ENCODE measurements at places on chromosomes 4 and X.

DNA sequence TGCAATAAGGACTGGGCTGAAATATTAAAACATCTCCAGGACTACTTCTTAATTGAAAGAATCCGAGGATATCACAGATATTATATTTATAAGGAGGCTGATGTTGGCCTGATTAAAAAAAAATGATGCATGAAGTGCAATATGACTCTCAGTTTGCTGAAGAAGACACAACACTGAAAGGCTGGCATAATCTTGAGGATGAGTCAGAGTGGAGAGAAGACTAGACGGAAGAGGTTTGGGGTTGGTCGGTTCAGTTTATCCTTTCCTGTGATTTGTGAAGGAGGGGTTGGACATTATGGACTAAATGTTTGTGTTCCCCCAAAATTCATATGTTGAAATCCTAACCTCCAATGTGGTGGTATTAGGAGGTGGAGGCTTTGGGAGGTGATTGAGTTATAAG, 170.3 kb downstream of the CORIN start:
- no peak for DNase-seq

- peak; percentile 56 for DNase-seq
Measured at GRCh38 chr4:163484906-163485305, 9.6 kb upstream of the TMA16 start.

GRCh38 chrX:148555101-148555500, 54.7 kb downstream of the AFF2 start:
- no peak for DNase-seq

GRCh38 chrX:105134273-105134672, 86.2 kb downstream of the TEX13A start:
- DNase-seq = no peak

DNA sequence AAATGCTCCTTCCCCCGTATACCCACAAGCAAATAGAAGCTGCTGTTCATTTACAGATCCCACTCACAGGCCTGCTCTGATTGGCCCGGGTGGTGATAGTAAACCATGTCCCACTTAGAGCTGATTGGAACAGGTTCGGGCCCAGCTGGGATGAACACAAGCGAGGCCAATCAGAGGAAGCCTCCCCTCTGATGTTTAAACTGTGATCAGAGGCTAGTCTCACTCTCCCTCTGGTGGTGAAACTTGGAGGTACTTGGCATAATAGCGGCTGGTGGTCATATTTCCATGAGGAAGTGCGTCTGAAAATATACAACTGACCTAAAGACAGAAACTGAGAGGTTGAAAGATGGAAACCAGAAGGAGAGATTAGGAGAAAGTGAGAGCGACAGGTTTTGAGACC, 51.5 kb upstream of the TRPC3 start:
- DNase-seq = peak; percentile 56

DNA sequence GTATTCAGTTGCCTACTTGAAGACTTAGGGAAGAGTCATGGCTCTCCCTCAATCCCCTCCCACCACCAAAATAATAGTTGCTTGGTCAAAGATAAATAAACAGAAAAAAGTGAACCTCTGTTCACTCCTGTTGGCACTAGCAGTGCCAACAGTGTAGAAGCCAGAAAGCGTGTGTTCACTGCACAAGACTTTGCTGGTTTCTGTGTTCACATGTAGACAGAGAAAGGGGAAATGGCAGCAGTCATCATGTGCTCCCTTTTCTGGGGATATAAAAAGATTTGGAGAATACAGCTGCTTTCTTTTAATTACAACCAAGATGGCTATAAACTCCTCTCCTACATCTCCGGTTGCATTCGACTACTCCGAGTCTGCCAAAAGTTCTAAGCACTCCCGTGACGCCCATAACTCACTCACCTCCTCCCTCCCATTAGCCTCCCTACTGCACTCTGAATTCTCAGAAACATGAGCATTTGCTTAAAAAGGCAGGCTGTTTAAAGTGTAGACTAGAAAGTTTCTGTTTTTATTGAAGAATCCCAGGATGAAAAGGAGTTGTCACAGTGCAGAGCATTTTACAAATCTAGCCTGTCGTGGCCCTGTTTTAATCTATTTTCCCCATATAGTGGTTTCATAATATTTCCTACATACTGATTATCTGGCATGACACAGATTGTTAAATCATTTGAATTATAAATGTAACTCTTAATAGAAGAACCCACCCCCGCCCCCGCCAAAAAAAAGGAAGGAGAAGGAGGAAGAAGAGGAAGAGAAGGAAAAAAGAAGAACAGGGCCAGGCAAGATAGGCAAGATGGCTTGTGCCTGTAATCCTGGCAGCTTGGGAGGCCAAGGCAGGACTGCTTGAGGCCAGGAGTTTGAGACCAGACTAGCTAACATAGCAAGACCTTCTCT, 16.7 kb downstream of the LGI2 start:
- no peak for DNase-seq

DNA sequence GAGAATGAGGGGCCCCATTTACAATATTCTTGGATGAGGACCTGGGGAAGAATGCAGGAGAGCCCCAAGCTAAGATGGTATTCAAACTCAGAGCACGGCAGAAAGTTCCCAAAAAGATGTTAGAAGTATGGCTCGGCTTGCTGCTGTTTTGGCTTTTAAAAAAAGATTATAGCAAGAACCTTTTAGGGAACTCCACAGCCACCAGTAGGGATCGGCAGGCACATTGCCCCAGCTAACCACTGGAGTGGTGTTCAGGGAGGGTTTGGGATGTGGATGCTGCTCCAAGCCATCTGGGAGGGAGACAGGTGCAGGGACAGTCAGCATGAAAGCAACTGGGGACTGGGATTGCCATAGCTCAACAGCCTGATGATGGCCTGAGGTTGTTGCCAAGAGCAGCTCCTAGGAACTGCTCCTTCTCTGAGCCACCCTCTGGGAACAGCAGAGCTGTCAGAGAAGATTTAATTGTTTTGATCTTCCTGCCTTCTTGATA, 63.0 kb downstream of the SORBS2 start:
- no peak for DNase-seq

GRCh38 chr4:186936496-186937375, 213.1 kb upstream of the FAT1 start:
- no peak for DNase-seq

DNA sequence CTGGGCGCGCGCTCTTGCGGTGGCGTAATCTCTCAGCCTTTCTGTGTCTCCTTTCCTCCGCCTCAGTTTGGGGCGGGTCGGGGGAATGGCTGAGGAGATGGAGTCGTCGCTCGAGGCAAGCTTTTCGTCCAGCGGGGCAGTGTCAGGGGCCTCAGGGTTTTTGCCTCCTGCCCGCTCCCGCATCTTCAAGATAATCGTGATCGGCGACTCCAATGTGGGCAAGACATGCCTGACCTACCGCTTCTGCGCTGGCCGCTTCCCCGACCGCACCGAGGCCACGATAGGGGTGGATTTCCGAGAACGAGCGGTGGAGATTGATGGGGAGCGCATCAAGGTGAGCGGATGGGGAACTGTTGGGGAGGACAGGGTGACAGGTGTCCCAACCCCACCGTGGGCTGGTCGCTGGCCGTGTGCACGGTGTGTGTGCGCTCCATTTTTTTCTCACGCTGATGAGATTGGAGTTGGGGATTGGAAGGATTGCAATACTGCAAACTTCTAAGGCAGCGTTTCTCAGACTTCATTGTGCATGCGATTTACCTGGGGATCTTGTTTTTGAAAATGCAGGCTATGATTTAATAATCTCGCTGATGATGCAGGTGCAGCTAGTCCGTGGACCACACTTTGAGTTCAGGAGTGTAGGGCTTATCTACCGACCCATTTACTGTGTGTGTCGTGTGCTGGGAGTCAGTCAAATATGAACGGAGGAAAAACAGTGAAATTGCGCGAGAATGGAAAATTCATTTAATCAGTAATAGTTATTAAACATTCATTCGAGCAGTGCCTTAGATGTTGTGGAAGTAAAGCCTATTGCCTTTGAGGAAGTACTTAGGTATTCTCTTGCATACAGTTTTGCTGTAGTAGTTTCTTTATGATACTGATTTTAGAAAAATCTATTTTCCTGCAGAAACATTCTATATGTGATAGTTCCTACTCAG, at the start of gene RAB33B:
TSS of gene RAB33B (plus strand) at position 11 of the 935 bp plus-strand sequence. CDS start at position 86, 75 bp downstream.
- DNase-seq = no peak

GRCh38 chr4:77240469-77241066, 83.6 kb downstream of the CCNG2 start:
- DNase-seq = peak; percentile 21

DNA sequence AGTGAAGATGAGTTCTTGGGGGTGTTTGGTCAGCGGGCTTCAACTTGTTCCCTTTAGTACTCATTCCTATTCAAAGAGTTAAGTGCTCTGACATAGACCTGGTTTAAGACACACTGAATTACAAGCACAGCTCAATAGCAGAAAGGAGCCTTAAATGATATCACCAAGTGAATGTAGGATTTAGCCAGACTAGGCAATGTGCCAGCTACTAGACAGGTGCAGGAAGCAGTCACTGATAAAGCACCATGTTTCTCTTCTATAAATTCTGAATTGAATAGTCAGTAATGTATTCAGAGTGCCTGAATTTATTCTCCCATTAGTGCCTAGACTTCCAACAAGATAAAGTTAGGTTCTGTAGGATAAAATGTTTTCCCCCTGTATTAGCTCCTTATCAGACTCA, 63.6 kb downstream of the ASB9 start:
- DNase-seq = no peak

DNA sequence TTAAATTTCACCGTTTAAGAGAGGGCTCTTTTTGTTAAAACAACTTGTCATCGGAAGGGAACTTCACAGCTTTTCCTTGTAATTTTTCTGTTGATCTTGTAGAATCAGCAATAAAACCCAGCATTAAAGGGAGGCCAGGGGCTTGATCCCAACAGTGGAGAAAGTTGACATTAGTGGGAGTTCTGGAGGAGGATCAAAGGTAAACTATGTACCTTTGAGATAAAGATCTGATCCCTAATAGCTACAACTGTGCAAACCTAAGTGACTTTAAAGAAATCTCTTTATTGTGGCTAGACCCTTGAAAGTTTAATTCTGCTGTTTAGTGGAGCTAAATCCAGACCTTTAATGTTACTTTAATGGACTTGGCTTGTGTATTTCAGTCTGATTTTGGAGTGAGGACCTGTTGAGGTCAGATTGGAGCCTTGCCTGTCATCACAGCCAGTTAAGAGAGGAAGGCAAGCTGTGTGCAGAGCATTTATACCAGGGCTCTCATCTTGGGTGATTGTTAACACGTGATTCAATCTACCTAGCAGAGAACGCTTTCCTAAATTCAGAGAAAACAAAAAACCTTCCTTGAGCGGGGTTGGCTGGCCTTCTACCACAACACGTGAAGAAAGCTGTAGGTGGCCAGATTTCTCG, 1.7 kb downstream of the DOCK11 start:
- peak; percentile 25 for DNase-seq

DNA sequence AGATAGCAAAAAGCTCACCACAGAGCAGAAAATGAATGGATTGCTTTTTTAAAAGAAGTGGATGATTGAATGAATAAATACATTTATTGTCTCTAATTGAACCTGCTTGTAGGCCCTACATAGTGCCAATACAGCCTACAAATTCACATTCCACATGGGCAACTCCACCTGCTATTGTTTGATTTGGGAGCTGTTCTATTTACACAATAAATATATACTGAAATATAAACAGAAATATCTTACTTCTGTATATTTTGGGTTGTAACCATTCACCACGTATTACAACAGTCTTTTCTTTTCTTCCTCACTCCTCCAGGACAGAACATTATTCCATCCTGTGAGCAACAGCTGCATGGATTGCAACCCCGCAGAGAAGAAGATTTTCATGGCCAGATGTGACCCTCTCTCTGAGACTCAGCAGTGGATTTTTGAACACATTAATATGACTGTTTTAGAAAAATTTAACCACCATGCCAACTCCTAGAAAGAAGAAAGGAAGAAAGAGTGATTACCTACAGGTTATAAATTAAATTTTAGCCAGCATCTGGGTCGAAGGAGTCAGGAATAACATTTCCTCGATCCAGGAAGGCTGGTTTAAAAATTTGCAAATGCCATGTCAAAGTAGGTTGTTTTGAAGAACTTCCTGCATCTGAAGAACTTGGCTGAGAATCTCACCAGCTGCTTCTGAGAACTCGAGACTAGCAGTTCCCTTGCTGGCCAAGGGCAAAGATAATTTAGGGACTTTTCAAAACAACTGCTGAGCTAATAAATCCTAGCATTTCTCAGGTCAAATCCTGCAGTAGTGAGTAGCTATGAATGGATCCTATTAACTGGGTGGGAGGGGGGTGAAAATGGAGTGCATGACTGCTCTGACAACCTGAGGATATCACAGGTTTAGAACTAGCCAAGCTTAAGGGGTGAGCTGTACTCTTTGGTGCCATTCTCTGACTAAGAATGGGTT, 128.7 kb upstream of the GALNT7 start:
- DNase-seq = no peak

GRCh38 chr4:188143731-188144130, 4.5 kb downstream of the TRIML1 start:
- no peak for DNase-seq

GRCh38 chr4:166972071-166972470, 262.2 kb downstream of the SPOCK3 start:
- DNase-seq = no peak

DNA sequence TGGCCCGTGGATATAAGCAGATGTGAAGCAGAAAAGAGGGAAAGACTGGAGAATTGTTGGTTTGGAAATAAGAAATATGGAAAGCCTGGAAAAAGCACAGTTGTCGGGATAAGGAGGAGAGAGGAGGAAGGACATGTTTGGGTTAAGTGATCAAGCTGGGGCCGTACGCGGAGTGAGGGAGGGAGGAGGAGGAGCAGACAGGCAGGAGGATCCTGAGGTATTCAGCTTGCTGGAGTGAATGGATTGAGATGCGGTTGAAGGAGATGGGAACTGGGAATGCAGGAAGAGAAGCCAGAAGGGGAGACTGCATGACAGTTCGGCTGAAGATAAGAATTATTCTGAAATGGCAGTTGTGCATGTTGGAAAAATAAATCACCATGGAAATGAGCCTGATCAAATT, 21.2 kb downstream of the ZFP42 start:
- DNase-seq = no peak

GRCh38 chrX:154715825-154716224, 35.1 kb downstream of the GAB3 start:
- no peak for DNase-seq

DNA sequence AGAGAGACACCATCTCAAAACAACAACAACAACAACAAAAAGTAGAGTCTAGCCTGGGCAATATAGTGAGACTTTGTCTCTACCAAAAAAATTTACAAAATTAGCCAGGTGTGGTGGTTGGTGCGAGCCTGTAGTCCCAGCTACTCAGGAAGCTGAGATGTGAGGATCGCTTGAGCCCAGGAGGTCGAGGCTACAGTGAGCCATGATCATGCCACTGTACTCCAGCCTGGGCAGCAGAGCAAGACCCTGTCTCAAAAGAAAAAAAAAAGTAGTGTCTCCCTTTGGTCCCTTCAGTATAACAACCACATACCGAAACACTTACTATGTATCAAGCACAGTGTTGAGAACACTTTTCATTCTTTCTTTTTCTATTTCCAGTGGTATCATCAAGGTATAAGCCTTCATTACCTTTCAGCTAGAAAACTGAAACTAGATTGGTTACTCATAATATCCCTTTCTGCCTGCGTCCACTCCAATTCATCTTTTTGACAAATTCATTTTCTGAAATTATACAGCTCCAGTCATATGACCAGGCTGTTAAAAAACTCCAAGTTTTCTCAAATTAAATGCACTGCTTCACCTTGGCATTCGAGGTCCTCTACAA, 54.1 kb downstream of the RPS6KA3 start:
- no peak for DNase-seq

All from CD4-positive, alpha-beta T cell treated with Interleukin-1 beta for 1 hour (primary cell).